ENCODE measurements at places on chromosomes 7 and 10. TPM values are rescaled to one million over a fixed set of nuclear protein-coding genes. Genes with fewer than 3 reads are reported as not detected.

Gene TMEM184A
- total RNA-seq, result 0.49 TPM

Gene NPC1L1
- total RNA-seq, result not detected

Gene PNLIPRP2
- total RNA-seq, result 0.49 TPM

Gene ZNF212
- total RNA-seq, result 5.4 TPM

Gene TRPV5
- 0.04 TPM for total RNA-seq

DNA sequence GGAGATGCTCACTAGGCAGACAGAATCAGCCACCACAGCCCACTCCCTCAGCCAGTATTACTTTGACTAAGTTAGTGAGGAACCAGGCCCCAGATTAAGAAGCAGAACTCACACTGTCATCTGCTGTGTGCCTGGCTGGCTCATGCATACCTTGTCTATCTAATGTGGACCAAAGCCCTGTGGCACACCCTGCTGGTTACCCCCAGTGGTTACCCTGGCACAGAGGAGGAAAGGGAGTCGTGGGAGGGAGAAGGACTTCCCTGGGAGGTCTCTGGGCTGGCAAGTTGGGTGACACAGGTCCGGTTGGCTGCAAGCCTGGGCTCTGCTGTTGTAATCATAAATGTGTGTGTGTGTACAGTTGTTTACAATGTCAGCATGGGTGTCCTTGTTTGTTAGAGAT, 7.5 kb upstream of the SH2D4B start:
- DNase-seq, result no peak

GRCh38 chr10:44042926-44043602, 341.8 kb downstream of the CXCL12 start:
- no peak for DNase-seq

DNA sequence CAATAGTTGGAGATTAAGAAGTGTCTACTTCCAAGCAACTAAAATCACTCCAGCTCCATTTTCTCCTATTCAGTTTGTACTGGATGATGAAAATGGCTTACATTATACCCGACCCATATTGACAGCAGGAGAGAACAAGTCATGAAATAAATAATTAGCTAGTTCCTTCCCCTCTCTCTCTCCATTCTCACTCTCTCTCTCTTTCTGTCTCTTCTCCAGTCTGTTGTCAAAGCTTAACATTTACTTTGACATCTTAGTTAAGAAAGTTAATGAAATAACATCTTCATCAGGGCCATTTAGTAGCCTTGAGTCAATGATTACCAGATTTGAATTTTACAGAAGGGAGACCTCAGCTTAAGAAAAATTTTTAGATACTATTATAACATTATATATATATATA, 138.5 kb downstream of the ARID5B start:
- DNase-seq, result no peak

DNA sequence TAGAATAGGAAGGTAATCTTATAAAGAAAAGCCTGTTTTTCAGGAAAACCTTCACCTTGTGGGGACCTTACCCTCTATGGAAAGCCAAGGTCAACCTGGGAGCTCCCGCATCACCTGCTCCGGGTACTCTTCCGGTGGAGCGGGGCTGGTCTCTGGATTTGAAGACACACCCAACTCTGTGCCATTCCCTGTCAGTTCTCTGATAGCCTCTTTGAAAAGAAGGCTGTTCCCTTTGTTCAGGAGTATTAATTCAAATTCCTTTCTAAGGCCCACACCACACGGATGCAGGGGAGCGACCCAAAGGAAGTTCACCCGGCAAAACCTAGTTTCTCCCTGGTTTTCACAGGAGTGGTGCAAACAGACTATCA, 10.7 kb downstream of the CTBP2 start:
- no peak for DNase-seq

GRCh38 chr10:35979116-35979515, 337.0 kb upstream of the FZD8 start:
- DNase-seq, result no peak

DNA sequence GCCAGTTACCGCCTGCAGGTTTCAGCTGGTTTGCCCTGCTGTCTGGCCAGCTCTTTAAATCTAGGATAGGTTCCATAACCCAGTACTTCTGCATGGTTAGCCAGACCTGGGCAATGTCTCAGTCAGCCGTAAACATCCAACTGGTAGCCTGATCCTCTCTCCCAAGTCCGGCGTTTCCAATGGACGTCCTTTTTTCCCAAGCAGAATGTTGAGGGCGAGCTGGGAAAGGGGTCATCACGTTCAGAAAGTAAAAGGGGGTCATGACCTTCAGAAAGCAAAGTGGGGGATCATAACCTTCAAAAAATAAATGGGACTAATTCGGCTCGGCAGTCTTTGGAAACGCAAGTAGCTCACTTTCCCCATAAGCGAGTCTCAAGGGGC, 430 bp downstream of the PON3 start:
- DNase-seq, result no peak

GRCh38 chr7:116711790-116712189, 39.8 kb downstream of the MET start:
- no peak for DNase-seq

GRCh38 chr7:114155116-114156110, 236.6 kb upstream of the PPP1R3A start:
- DNase-seq, result peak; percentile 17

GRCh38 chr7:102849079-102849478, 63.7 kb upstream of the LRRC17 start:
- DNase-seq, result peak; percentile 64

GRCh38 chr10:88347022-88347421, 236.1 kb downstream of the RNLS start:
- DNase-seq, result no peak

- DNase-seq, result no peak
Observed at GRCh38 chr7:3578399-3578798, 277.3 kb downstream of the SDK1 start.

DNA sequence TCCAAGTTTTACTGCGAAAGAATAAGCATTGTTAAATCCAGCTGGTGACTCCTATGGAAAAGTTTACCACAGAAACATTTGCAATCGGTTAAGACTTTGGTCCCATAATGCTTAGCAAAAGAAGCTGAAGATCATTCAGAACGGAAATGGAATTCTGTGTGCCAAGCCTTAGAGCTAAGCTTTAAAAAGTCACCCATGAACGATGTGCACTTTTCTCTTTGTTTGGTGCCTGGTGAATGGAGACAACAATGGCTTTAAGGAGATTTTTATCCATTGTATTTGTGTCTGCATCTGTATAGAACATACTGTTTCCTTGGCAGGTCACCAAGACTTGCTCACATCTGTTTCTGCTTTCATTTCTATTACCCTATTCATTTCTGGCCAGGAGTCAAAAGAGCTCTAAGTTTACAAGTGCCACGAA, 26.3 kb upstream of the COL1A2 start:
- peak; percentile 99 for DNase-seq

DNA sequence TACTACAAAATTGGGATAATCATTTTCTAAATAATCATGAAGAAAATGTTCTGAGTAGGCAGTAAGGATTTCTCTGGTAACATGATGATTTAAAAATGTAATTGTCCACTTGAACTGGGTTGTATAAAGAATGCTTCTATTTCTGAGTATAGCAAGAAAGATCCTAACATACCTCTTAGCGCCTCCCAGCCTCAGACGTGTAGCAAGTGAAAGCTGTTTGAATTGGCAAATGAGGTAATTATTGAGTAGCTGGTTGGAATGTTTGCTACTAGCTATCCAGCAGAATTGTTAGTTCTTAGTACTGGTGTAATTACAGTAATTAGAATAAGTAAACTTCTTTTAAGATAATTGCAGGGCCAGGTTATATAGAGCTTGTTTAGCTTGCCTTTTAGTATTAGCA, 47.9 kb downstream of the SEPTIN7 start:
- no peak for DNase-seq

DNA sequence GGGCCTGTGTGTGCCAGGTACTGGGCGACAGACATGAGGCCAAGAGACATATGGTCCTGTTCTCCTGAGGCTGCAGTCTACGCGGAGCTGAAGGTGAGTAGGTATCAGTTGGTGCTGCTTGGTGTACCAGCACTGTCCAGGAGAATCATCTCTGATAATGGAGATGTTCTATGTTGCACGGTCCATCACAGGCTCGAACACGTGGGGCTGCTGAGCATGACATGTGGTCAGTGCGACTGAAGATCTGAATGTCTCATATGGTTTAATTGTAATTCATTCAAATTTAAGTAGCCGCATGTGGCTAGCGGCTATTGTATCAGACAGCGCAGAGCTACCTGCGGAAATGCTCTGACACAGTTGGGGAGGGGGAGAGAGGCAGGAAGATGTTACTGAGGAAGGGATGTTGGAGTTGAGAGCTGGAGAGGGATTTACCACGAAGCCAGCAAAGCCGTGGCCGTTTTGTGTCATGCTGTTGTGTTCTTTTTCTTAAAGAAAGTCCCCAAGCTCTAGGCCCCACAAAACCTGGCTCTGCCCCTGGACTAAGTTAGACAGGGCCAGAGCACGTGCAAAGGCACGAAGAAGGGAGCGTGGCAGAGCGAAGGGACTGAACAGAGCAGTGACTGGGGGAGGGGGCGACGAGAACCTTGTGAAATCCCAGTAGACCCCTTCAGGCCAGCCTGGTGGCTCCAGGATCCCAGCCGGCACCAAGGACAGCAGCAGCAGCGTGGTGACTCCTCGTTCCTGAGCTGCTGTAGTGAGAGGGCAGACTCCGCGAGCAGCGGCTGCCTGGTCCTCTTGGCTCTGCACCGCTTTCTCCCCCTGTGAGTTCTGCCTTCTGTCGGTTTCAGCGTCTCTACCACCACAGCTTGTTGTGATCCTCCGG, 20.0 kb downstream of the SMKR1 start:
- no peak for DNase-seq

GRCh38 chr10:46534828-46535524, 21.5 kb downstream of the GPRIN2 start:
- DNase-seq, result no peak

Data from muscle of leg (tissue), 16 donors.